ENCODE measurements at places on chromosomes 5 and 9.

- DNase-seq = no peak
Measured at GRCh38 chr5:117161718-117162335, 587.2 kb upstream of the SEMA6A start.

DNA sequence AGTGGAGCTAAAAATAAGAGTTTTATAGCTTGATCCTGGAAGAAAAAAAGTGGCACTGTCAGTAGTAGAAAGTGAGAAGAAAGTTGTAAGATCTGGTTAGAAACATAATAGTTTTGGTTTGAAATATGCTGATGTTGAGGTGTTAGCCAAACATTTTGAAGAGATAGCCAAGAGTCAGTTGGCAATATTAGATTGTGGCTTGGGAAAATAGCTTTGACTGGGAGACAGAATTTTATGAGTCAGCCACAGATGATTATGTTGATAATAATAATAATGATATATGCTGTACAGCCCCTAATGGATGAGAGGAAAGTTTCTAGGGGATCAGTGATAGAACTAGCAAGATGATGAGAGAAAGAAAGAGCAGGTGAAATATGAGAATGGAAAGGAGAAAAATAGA is 12.4 kb upstream of the CDH18 start:
- no peak for DNase-seq

- DNase-seq = no peak
Measured at GRCh38 chr9:123776708-123777537, 153.0 kb downstream of the DENND1A start.

- DNase-seq = no peak
Measured at GRCh38 chr9:108643731-108644510, 211.9 kb downstream of the ACTL7B start.

DNA sequence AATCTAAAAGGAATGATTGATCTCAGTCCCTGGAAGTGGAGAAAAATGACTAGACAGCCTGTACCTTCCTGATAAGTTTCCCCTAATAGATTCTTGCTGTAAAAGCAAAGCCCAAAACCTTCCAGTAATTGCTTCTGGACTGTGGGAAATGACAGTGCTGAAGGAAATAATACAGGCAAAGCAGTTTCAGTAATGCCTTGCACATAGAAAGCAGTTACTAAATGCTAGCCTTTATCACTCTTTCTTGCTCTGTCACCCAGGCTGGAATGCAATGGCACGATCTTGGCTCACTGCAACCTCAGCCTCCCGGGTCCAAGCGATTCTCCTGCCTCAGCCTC is 50.3 kb downstream of the MAP1B start:
- no peak for DNase-seq

Data from brain pericyte (primary cell).